Pancreas (tissue), 10 donors: ENCODE measurements at places on chromosomes 16 and 17.
A peak's percentile ranks its signal among the peaks of the same experiment; 100 is the strongest.

- no peak for DNase-seq
These were observed 27.1 kb upstream of the ANKFN1 start for GRCh38 chr17:56125830-56126819.

- no peak for DNase-seq
These were observed 49.3 kb downstream of the TMC6 start for GRCh38 chr17:78079253-78079652.

DNA sequence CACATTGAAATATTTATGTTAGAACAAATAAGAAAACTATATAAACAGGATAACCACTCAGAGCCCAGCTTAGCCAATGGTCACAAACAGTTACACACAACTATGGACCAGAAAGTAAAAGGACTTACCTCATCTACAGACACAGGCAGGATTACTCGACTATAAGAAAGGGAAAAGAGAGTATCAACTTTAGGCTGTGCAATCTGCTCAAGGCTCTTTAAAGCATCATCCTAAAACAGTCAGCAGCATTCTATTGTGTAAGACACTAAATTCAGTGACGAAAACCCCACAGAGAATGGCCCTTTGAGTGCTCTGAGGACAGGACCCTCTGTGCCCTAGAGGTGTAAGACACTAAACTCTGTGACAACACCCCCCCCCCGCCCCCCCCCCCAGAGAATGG is 4.2 kb downstream of the PITPNA start:
- DNase-seq: no peak

DNA sequence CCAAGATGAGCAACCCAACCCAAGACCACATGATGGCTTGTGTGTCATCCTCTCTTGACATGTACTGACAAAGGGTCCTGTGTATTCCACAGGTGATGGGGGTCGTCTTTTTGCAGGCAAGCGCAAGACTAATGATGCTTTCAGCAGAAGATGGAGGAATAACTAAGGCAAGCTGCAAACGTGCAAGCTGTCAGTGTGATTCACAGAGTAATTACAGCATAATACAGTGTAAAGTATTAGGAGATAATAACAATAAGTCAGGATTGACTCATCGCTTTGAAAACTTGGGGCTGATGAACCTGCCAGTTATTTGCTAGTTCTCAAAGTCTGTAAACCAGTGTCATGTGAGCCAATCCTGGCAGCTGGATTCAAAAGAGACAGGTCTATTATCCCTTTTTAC is 41.6 kb upstream of the ASIC2 start:
- DNase-seq: no peak

- no peak for DNase-seq
These were observed 983.9 kb downstream of the CDH11 start for GRCh38 chr16:64138006-64138405.

DNA sequence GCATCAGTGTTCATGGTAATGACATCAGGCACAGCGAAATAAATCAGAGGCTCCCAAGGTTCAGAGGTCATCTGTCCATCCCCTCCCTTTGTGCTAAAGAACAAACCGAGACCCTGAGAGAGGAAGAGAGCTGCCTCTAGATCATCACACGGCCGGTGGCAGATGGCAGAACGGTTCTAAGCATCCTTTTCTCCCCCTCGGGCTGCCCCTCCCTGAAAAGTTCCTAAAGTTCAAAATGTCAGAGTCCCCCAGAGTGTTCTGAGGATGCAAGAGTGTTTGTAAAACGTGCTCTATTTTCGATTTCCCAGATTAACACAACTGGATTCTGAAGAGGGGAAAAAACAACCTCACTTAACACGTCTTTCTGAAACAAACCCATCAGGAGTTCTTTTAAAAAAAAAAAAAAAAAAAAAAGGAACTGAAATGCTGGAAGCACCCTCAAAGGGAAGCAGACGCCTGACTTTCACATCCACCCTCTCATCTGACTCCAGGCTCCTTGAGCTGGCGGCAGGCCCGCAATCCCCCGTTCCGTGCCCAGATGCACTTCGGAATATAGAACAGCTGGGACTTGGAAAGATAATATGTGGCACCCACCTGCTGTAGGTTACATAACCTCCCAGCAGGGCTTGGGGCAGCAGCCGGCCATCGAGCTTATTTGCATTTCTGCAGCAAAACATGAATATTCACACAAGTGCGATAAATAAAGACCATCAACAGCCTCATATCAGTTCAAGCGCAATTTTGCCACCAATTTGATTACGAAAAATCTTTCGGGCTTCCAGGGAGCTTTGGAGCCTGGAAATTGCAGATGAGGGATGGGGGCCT is 115.5 kb upstream of the SMURF2 start:
- DNase-seq: peak; percentile 45

DNA sequence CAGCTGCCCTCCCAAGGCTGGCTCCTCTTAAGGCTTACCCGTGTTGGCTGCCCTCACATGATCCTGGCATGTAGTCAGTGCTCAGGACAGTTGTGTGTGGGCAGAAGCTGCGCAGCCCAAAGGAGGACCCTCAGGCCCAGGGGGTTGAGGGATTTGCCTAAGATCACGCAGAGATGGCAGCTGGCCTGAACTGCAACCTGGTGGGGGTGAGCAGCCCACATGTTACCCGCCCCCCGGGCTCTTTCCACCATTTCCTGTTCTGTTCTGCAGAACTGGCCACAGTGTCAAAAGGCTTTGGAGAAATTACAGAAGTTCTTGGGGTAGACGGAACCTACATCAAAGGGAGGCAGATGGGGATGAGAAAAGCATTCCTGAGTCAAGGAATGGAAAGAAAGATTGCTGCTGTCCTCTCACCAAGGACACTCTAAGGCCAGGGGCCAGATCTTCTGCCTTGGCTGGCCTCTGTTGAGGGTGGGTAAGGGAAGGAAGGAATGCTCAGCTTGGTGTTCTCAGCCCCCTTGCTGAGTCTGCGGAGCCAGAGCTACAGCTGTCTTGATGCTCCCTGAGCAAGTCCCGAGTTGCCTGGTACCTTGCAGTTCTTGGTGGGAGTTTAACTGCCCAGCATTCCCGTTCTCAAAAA is 53.0 kb downstream of the EPN2 start:
- no peak for DNase-seq

- no peak for DNase-seq
These were observed 143.0 kb upstream of the ELAC2 start for GRCh38 chr17:13160790-13161189.
